CD8-positive, alpha-beta memory T cell (primary cell): ENCODE measurements at places on chromosomes 7 and 10. TPM values are rescaled to one million over a fixed set of nuclear protein-coding genes. Genes with fewer than 3 reads are reported as not detected.
A peak's percentile ranks its signal among the peaks of the same experiment; 100 is the strongest.

The NPS gene
- not detected for polyA plus RNA-seq

The ECHS1 gene
- polyA plus RNA-seq: 103 TPM

The LRMDA gene
- not detected for polyA plus RNA-seq

The HHEX gene
- polyA plus RNA-seq: 0.90 TPM

The ELOVL3 gene
- polyA plus RNA-seq: not detected

The TFR2 gene
- 2.7 TPM for polyA plus RNA-seq

The HABP2 gene
- polyA plus RNA-seq: not detected

The SHTN1 gene
- not detected for polyA plus RNA-seq

The NEURL1 gene
- polyA plus RNA-seq: 0.69 TPM

The CFAP43 gene
- polyA plus RNA-seq: not detected

The AZGP1 gene
- polyA plus RNA-seq: not detected

The DYNC1I1 gene
- not detected for polyA plus RNA-seq

The LOXL4 gene
- 0.43 TPM for polyA plus RNA-seq

The PVRIG gene
- 131 TPM for polyA plus RNA-seq

The CPED1 gene
- polyA plus RNA-seq: not detected

The STOX1 gene
- not detected for polyA plus RNA-seq

- DNase-seq: no peak
Measured at GRCh38 chr7:95028683-95029082, 121.3 kb downstream of the PPP1R9A start.

- DNase-seq: no peak
Measured at GRCh38 chr7:102085218-102085772, 201.4 kb upstream of the SH2B2 start.

- no peak for DNase-seq
Measured at GRCh38 chr10:24114556-24114955, 94.4 kb upstream of the KIAA1217 start.

DNA sequence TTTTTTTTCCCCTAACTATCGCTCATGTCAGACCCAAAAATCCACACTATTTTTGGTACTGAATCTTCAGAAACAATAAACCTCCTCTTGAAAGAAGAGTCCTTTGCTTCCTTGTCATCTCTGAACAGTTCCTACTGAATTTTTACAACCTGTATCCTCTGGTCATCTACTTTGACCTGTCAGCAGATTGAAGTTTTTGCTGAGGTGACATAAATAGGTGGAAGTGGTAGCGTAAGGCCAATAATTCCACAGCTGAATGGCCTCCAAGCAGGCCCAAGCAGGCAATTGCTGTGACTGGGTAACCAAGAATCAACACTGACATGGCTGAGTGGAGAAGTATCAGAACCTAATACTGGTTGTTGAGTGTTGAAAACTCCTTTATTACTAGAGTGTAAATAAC, 117.4 kb upstream of the MAGI2 start:
- DNase-seq: no peak

DNA sequence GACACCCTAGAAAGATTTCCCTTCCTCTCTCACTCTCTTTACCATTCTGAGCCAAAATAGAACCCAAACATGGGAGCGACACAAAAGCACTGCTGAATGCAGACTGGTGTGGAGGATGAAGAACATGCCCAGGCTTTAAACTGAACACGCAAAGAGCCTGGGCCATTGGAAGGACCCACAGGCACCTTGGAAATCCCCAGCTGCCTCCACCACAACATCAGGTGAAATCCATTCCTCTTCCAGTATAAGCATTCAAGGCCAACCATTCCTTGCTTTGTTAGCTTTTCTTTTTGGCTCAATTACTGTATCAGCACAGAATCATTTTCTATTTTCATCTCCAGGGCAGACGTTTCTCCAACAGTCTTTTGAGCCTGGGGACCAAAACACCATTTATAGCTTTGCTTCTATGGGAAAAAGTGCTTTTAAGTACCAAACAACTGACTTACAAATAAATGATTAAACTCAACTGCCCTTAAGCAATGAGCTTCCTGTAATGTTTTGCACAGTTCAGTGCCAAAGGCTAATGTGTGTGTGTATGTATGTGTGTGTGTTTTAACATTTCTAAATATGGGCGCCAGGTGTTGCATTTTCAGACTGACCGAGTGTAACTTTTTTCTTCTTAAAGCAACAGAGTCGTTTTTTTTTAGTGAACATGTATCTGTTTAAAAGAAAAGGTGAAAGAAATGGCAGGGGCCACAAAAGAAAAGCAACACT, 16.2 kb upstream of the BLNK start:
- no peak for DNase-seq

GRCh38 chr7:28183627-28184026, 3.0 kb upstream of the JAZF1 start:
- DNase-seq: no peak

GRCh38 chr7:10537764-10538163, 435.9 kb upstream of the PHF14 start:
- DNase-seq: no peak

DNA sequence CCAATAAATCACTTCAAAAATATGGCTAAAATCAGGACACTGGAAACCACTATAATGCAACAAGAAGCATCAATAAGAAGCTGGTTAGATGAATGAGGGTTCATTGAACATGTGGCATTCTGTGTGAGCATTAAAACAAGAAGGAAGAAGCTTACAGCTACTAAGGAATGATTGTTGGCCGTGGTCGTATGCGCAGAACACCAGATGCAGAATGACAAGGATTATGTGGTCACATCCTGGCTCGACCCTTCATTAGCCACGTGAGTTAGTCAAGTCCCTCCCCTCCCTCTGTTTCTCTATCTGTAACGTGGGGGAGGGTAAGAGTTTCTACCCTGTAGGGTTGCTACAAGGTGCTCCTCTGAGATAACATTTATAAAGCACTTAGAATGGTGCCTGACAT, 174.3 kb downstream of the ADAM12 start:
- no peak for DNase-seq

GRCh38 chr7:47255441-47255840, 326.5 kb downstream of the TNS3 start:
- DNase-seq: no peak

- DNase-seq: no peak
Measured at GRCh38 chr10:27052656-27053055, 47.6 kb downstream of the ANKRD26 start.

DNA sequence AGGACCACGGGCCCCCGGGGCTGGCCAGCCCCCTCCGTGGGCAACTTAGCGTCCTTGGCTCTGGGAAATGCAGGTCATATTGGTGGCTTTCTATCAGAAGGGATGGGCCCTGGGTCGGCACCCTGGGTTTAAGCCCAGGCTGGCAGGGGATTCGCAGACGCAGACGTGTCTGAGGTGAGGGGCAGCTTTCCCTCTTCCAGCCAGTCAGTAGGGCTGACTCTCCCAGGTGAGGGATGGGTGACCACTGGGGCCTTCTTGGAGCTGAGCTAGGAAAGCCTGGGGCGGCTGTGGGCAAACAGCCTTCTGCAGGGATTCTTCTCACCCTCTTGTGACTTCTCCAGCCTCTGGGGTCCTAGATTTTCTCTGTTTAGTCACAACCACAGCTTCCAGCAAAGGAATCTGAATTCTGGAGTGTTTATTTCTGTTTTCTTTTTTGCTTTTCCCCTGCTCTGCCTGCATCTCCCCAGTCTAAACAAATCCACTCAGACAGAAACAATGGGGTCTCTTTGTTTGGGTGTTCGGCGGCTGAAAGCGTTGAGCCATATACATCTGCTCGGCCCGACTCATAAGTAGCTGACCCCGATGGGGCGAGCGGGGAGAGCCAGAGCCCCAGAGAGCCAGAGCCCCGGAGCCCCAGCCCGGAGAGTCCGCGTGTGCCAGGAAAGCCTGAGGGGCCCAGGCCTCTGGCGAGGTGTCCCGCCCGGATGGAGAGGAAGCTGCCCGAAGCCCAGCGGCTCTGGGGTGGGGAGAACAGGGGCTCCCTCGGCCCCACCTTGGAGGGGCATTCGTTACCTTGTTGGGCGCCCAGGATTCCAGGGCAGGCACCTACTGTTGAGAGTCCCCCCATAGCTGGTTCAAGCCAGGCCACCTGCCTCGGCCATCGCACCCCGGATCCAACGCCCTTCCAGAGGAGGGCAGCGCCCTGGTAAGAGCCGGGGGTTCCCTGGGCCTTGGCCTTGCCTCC, 2.0 kb downstream of the MNX1 start:
- DNase-seq: no peak

DNA sequence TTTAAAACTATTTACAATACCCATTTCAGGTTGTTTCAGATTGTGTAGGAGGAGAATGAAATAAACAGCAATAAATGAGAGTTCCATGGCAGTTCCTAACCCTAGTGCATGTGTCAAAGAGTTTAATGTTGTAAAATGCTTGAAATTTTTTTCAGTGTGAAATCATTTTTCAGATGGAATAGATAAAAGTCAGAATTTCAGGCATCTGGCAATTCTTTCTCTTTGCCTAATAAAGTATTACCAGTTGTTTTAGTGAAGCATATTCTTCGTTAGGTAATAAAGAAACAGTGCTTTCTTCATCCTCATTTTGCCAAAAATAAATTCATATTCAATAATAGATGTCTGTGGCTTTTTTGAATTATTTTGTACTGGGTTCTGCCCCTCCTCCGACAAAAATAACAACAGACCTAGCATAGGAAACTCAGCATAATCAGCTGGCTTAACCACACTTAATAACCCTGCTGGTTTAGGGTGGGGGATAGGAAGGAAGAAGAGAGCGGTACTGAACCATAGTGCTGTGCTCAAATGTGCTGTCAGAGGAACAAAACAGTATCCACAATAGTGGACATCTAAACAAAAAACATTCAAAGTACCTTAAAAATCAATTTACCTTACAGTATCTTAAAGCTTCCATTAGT, 39.1 kb downstream of the MINDY3 start:
- no peak for DNase-seq

GRCh38 chr10:73774637-73775036, 7.2 kb upstream of the CHCHD1 start:
- peak; percentile 34 for DNase-seq

DNA sequence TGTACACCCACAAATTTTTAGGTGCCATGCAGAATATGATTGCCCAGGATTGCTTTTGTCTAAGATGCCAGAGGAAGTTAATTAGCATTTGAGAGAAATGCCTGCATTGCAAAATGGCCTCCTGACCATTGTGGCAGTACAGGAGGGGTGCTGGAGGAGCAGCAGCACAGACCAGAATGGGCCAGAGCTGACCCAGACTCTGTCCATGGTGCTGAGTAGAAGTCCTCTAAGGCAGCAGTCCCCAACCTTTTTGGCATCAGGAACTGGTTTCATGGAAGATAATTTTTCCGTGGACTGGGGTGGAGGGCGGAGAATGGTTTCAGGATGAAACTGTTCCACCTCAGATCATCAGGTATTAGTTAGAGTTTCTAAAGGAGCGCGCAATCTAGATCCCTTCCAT, 217.8 kb upstream of the AGK start:
- no peak for DNase-seq

GRCh38 chr10:132482090-132482800, 55.3 kb upstream of the INPP5A start:
- DNase-seq: no peak

- no peak for DNase-seq
Measured at GRCh38 chr10:123421461-123421860, 244.7 kb upstream of the GPR26 start.

DNA sequence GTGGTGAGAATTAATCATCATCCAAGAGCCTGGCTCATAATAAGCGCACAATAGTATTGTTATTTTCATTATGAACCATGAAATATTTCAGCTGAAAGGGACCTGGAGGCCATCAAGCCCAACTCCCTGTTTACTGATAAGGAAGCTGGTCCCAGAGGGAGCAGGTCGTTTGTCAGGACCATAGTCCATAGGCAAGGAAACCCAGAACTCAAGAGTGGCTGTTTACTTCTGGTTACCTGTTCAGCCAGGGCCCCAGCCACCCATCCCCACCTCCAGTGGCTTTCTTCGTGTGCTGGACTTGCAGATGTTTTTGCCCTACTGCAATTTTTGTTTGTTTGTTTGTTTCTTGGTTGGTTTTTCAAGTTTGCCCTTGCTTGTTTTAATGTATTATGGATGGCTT, 152.0 kb downstream of the TPST1 start:
- no peak for DNase-seq

GRCh38 chr7:136229790-136230189, 252.6 kb upstream of the MTPN start:
- DNase-seq: no peak

DNA sequence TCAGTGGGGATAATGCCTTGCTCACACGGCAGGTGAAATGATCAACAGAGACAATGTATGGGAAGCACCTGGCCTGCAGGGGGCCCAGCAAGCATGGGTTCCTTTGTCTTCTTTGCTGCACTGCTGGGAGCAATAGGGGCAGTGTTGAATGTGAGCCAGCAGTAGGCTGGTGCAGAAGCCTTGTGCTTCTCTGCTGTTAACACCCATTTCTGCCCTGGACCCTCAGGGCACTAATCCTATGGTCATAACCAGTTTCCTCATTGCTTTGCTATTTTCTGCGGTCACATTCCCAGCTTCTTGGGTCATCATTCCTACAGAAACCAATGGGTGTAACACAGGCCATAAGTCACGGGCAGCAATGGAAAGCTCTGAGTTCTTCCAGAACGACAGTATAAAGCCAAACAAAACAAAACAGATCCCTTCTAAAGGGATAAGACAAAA, 10.9 kb upstream of the LGI1 start:
- no peak for DNase-seq

DNA sequence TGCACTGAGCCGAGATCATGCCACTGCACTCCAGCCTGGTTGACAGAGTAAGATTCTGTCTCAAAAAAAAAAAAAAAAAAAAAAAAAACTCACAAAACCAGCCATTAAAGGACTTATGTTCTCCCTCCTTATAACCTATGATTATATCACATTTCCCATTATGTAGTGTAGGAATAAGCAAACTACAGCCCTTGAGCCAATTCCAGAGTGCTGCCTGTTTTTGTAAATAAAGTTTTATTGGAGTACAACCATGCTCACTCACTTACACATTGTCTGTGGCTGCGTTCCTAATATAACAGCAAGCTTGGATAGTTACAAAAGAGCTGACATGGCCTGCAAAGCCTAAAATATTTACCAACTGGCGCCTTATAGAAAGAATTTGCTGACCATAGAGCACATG, 72.7 kb upstream of the ARID5B start:
- DNase-seq: no peak

DNA sequence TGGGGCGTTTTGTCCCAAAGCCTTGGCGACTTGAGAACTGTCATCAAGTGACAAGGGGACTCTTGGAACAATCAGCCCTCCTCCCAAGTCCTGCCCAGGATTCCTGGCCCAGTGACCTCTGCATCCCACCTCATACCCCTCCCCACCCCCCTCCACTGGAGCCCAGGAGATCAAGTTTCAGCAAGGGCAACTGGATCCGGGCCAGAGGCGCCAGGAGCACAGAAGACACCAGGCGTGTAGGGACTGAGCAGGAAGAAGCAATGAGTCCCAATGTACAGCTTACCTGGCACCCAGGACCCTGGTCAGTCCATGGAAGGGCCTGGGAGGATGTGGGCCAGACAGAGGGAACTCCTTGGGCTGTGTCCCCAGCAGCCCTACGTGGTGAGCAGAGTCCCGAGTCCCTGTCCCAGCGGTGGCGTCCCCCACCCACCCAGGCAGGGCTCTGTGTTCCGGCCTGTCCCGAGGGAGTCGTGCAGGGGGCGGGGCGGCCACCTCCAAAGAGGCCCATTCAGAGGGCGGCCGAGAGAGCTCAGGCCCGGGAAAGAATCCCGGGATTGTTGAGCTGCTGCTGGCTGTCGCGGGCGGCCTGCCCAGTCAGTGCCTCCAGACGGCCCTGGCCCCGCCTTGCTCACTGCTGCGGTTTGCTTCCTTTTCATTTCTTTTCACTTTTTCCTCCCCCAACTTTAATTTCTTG, 254.1 kb downstream of the TNS3 start:
- DNase-seq: no peak

GRCh38 chr7:124996778-124997177, 67.2 kb upstream of the POT1 start:
- no peak for DNase-seq
